ENCODE measurements at places on chromosomes 6 and 20.

GRCh38 chr20:48942730-48943129 is 21.2 kb downstream of the ARFGEF2 start:
- no peak for DNase-seq

DNA sequence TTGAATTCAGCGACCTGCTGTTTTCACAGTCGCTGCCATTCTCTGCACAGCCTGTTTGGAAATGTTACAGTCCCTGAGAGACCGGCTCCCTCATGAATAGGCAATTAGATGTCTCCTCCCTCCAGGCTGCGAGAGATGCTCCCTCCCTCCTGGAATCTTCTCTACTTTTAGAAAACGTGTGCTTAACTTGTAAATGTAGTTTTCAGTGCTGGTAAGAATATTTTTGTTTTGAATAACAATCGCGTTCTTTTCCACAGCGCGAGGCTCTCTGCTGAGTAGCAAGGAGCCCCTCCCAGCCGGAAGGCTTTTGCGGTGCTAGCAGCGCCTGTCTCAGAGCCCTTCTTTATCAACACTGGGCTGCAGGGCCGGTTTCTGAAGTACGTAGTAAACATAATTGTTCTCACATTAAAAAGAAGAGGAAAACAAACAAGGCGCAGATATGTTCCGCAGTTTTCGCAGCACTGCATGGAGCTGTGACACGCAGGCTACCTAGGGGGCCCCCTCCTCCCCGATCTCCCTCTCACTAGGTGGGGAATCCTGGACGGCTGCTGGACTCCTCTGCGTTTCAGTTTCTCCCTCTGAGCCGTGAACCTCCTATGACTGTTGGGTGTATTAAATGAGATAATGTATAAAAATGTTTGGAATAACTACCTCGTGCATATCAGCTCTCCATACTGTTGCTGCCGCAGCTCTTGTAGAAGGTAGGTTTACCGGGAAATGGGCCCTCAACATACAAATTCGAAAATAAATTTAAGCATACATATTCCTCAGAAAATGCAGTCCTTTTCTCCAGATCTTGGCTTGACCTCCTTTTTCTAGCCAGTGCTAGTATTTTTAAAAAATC is 79.0 kb upstream of the SPACA1 start:
- DNase-seq, result no peak

DNA sequence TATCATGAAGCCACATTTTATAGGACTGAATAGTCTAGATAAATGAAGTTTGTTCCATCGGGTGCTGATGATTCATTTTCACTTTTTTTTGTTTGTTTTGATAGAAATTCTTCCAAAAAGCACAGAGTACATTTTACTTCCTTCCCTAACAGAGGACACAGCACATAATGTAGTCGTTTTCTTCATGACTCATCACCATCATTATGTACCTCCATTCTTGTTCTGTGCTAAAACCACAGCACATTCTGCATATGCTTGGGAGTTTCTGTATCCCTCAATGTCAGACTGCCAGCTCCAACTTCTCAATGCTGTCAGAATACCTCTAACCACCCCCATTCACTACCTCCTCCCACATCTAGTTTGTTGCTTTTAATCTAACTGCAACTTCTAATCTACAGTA is 1004.9 kb upstream of the ADGRB3 start:
- DNase-seq, result no peak

- DNase-seq, result no peak
Observed at GRCh38 chr20:45592574-45593189, 13.6 kb upstream of the WFDC8 start.

DNA sequence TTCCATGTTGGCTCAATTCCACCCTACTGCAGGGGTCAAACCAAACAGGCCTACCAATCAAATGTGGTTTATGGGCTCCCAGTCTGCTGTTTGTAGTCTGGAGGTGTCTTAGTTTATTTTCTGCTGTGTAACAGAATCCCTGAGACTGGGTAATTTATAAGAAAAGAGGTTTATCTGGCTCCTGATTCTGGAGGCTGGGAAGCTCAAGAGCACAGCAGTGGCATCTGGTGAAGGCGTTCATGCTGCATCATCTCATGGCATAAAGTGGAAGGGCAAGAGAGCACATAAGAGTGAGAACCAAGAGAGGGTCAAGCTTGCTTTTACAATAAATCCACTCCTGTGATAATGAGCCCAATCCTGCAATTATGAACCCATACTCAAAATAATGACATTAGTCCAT is 85.4 kb downstream of the C6orf52 start:
- DNase-seq, result no peak
